Tibial nerve (tissue), 4 donors: ENCODE measurements at places on chromosomes 2 and 18. TPM values are rescaled to one million over a fixed set of nuclear protein-coding genes. Genes with fewer than 3 reads are reported as not detected.
A peak's percentile ranks its signal among the peaks of the same experiment; 100 is the strongest.

DNA sequence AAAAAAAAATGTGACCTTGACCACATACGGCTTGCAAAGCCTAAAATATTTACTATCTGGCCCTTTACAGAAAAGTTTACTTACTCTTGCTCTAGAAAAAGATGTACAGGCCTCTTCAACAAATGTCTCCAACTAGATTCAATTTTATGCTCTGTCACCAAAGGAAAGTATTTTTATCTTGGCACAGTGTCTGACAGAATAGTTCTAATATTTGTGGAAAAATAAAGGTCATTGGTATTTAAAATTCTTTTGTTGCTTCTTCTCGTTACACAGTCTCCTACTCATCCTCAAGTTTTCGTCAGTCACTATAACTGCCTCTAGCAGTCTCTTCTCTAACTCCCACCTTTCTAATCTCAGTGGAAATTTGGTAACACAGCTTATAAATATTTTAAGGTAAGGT is 1.4 kb downstream of the RBKS start:
- peak overlapping the region; percentile 55 for H3K27ac ChIP-seq
- H3K36me3 ChIP-seq = no peaks in the 10 kb centered on the region
- H3K27me3 ChIP-seq = no peaks in the 10 kb centered on the region

DNA sequence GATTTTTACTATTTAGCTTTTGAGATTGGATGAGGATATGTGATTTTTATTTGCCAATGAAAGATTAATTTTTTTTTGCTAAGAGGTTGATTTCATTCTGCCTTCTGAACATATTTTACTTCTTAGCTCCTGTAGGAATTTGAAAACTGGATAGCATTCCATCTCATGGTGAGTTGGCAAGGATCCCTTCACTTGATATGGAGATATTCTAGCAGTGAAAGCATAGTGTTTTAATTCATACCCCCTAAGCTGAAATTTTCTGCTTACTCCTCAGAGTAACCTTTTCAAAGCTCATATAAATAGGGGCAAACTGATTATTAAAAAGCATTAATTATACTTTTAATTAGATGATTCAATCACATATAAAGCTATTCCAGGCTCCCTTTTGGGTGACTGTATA is 61.0 kb upstream of the KCNJ3 start:
- no peaks in the 10 kb centered on the region for H3K27me3 ChIP-seq
- H3K27ac ChIP-seq = no peak overlapping the region
- H3K36me3 ChIP-seq = no peaks in the 10 kb centered on the region

Gene MAL
- total RNA-seq = 88.3 TPM

Gene HTR2B
- total RNA-seq = 0.20 TPM

Gene KIF3C
- total RNA-seq = 20.2 TPM

DNA sequence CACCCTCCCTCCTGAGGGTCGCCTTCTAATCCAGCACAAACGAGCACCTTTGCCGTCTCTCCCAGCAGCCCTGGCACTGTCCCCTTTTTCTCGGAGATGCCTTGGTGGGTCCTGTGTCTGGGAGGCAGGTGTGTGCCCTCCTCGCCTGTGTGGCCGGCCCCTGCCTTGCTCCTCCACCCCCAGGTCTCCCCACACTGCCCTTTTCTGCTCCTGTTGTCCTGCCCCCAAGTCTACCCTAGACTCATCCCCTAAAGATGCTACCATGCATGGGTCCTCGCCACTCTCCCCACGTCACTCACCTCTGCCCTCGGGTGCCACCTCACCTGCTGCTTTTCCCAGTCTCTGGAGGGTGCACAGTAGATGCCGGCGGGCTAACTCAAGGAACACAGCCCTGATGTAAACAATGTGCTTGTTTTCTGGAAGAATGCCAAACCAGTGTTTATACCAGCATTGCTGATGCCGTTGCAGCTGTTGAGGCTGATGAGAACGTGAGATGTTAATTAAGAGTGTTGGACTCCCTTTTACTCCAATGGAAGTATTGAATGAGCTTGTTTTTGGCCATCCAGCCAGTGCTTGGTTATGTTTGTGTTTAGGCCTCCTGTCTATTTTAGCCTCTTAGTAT is 223.1 kb downstream of the AGAP1 start:
- no peaks in the 10 kb centered on the region for H3K27me3 ChIP-seq
- DNase-seq = no peak
- H3K4me1 ChIP-seq = no peaks in the 10 kb centered on the region
- H3K4me3 ChIP-seq = no peak overlapping the region

DNA sequence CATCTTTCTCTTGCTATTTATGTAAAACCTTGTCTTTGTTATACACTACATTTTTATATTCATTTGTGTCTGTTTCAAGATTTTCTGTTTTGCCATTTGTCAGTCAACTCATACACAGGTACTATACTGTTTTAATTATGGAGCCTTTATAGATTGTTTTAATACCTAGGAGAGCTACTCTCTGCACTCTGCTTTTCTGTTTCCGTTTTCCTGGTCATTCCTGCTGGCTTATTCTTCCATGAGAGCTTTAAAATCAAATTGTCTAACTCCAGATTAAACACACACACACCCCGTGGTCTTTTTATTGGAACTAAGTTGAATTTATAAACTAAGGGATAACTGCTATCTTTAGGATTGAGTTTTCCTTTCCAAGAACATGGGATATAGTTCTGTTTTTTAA is 161.2 kb downstream of the RTN4 start:
- no peak overlapping the region for H3K4me3 ChIP-seq
- H3K4me1 ChIP-seq = no peaks in the 10 kb centered on the region
- no peak for DNase-seq
- H3K36me3 ChIP-seq = no peaks in the 10 kb centered on the region

DNA sequence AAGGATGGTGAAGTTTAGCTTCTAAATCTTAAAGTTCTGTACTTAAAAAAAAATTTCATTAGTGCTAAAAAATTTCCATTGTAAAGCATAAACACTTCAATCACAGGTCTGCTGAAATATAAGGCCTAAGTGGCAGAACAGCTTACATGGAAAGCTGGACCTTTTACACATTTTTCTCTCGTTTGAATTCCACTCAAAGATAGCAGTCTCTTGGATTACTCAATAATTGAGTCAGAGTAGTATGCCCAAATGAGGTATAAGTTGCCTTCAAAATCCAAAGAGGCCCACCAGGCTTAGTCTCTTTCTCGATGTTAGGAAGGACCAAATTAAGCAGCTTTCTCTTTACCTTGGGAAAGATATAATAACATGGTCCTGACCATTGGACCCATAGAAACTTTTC is 220.4 kb upstream of the CWC22 start:
- DNase-seq = no peak
- no peak overlapping the region for H3K27ac ChIP-seq
- no peaks in the 10 kb centered on the region for H3K27me3 ChIP-seq

DNA sequence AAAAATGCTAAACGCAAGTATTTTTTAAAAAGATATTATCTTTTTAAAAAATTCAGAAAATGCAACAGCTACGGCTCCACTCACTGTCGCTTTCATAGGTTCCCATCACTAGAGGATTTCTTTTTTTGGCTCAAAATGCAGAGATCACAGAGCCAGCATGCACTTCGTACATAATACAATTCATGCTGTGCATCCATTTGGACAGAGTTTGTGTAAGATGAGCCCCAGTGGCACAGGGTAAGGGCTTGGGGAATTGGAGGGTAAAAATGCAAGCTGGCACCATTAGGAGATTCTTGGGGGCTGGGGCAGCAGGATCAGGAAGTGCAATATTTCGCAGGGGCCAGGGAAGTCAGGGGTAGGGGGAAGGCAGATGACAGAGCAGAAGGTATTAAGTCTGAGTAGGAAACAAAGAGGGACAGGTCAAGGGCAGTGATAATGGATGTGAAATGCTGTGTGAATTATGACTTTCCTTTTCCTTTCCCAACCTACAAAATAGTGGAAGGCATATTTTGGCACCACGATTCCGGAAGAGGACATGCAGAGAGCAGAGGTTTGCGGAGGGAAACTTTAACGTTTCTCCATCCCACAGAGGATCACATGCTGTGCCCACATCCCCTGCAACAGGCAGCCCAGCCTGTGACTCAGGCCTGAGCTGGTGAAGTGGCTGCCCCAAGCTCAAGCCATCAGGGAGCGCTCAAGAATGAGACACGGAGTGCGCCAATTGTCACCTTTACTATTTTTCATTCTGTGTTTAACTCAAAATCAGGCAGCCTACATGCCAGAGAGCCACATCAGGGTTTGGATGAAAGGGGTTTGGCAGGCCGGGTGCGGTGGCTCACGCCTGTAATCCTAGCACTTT is 4.7 kb downstream of the CAPG start:
- H3K4me3 ChIP-seq = no peak overlapping the region
- H3K27me3 ChIP-seq = no peaks in the 10 kb centered on the region
- no peak overlapping the region for H3K27ac ChIP-seq
- peaks cover 14% of the 10 kb centered on the region for H3K36me3 ChIP-seq
- H3K4me1 ChIP-seq = peaks cover 27% of the 10 kb centered on the region
- no peak for DNase-seq

Gene IL37
- not detected for total RNA-seq

DNA sequence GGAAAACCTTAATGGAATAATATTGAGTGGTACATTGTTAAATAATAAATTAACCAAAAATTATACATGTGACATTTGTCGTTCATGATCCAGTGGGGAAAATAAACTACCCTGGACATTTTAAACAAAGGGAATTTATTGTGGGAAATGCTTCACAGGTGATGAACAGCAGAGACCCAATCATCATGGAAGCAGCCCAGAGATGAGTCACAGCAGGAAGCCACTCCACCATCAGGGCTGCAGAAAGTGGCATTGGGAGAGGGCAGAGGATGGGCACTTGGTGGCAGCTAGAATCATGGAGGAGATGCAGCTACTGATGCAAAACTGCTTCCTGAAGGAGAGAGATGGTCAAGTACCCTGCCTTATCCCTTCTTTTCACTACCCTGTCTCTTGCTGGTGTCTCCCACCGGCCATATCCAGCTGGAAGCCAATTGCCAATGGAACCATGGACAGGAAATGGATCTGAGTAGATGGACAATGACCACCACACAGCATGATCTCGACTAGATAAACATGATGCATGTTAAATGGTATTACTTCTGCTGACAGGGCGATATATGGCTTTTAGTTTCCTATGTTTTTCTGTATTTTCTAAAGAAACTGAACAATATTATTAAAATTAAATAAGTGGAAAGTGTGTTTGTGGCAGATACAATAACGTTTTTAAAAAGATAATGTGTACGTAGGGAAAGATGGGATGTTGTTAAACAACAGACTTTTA is 139.8 kb downstream of the RPIA start:
- H3K36me3 ChIP-seq = no peaks in the 10 kb centered on the region
- H3K27me3 ChIP-seq = no peaks in the 10 kb centered on the region
- H3K27ac ChIP-seq = no peak overlapping the region
- H3K4me1 ChIP-seq = no peaks in the 10 kb centered on the region

DNA sequence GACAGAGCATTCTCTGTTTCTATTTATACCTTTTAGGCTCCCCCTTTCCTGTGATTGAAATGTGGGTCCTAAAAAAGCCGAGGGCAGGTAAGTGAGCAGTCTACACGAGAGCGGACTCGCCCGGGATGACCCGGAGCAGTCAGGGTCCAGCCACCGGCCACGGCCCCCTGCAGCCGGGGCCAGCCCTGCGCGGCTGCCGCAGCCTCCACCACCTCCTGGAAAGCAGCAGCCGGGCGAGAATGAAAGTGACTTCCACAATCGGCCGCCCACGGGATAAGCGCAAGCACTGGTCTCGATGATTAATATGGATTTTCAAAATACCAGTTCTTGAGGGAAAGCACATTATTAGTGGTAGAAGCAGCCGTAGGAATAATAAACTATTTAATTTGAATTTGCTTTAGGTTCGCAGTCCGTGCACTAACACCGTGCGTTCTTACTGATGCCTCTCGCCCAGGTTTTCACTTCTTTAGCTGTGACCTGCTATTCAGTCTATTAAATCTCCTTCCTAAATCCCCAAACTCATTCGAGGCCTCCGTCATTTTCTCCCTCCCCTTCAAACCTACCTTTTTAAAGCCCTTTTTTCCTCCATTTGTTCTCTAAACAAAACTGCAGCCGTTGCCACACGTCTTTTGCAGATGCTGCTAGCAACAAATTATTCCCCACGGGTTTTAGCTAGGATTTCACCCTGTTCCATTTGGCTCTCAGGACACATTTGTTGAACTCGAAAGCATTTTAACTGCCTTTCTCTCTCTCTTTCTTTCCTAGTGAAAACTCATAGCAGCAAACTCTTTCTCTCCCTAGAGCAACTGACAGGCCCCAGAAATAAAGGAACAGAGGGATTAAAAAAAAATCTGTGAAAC is 1015.1 kb upstream of the PIK3C3 start:
- no peak for DNase-seq
- no peaks in the 10 kb centered on the region for H3K36me3 ChIP-seq
- peak overlapping the region; percentile 5 for H3K27ac ChIP-seq
- H3K27me3 ChIP-seq = no peaks in the 10 kb centered on the region
- H3K4me3 ChIP-seq = peak overlapping the region; percentile 45
- H3K4me1 ChIP-seq = no peaks in the 10 kb centered on the region

GRCh38 chr2:237870126-237870525 is 10.7 kb downstream of the RAMP1 start:
- H3K4me3 ChIP-seq = no peak overlapping the region
- no peak overlapping the region for H3K27ac ChIP-seq
- peaks cover 10% of the 10 kb centered on the region for H3K4me1 ChIP-seq
- DNase-seq = no peak
- H3K27me3 ChIP-seq = no peaks in the 10 kb centered on the region

DNA sequence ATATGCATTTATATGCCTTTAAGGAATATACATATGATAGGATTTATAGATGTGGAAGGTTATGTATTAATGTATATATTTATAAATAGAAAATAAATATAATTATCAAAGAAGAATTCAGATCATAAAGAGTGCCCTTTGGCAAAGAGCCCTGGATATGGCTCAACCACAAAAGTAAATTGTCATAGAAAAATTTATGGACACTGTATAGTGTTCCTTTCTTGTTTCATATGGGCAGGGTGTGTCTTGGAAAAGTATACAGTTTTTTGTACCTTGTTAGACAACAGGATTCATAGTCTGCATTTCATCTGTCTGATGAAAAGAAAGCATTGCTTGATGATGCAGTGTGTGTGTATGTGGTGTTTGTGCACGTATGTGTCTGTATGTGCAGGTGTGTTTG is 2.9 kb downstream of the UGT1A7 start:
- H3K27me3 ChIP-seq = no peaks in the 10 kb centered on the region
- no peaks in the 10 kb centered on the region for H3K36me3 ChIP-seq
- no peak for DNase-seq
- H3K27ac ChIP-seq = no peak overlapping the region
- H3K4me1 ChIP-seq = no peaks in the 10 kb centered on the region
